Lower lobe of right lung (tissue), 2 donors: ENCODE measurements at places on chromosomes 16 and 17.

- no peak for DNase-seq
These were observed 1.5 kb upstream of the WFIKKN1 start for GRCh38 chr16:629185-629832.

GRCh38 chr16:50530277-50531236 is 17.6 kb upstream of the NKD1 start:
- DNase-seq, result peak; percentile 75

- no peak for DNase-seq
These were observed 11.5 kb downstream of the MPRIP start for GRCh38 chr17:17053446-17054379.

- no peak for DNase-seq
These were observed 20.3 kb downstream of the ANKRD40 start for GRCh38 chr17:50687200-50688066.

GRCh38 chr16:68696514-68696913 is 40.6 kb upstream of the CDH1 start:
- DNase-seq, result peak; percentile 30

GRCh38 chr17:72603420-72604242 is 482.8 kb downstream of the SOX9 start:
- DNase-seq, result no peak

DNA sequence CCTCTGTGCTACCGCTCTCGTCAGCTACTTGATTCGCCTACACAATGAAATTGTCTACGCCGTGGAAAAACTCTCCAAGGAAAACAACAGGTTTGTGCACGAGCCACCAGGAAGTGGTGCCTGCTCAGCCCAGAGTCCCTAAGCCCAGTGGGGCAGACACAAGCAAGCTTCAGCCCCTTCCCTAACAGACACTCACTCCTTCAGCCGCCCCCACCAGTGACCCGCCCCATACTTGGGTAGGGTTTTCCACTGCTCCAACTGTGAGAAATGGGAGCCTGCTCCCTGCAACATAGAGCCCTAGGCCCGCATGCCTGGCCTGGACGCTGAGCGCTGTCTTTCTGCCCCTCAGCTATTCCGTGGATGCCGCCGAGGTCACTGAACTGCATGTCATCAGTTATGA is 28.6 kb upstream of the ENDOV start:
- DNase-seq, result no peak

DNA sequence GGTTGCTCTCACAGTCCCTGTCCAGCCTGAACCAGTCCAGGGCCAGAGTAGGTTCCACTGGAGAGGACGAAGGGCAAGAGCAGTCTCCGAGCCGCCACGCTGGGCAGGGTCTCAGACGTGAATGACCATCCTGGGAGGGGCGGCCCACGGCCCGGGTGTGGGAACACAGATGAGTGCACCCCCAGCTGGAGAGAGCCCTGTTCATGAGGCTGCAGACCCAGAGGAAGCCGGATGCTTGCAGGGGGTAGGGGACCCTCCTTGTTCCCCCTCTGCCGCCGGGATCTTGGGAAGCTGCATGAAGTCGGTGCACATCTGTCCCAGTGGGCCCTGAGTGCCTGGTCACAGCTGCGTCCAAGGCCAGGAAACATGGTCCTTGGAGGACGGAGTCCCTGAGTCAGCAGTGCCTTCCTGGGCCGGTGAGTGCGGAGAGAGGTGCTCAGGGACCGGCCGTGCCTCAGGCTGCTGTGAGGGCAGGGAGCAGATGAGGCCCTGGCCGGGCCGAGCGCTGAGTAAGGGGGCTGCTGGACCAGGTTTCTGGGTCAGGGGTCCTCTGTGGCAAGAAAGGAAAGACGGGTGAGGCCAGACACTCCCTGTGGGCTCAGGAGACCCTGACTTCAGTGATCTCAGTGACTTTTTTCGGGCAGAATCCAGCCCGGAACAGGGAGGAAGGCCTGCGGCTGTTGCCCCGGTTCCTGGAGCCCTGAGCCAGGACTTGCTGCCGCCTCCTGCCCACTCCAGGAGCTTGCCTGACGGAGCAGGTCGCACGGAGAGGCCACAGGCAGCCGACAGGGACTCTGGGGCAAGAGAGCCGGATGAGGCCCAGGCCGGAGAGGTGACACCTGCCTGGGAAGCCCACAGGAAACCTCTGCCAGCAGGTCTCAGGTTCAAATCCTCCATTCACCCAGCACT is 45.8 kb downstream of the ACTG1 start:
- DNase-seq, result no peak

GRCh38 chr16:1532081-1532760 is 1.2 kb upstream of the TMEM204 start:
- no peak for DNase-seq

DNA sequence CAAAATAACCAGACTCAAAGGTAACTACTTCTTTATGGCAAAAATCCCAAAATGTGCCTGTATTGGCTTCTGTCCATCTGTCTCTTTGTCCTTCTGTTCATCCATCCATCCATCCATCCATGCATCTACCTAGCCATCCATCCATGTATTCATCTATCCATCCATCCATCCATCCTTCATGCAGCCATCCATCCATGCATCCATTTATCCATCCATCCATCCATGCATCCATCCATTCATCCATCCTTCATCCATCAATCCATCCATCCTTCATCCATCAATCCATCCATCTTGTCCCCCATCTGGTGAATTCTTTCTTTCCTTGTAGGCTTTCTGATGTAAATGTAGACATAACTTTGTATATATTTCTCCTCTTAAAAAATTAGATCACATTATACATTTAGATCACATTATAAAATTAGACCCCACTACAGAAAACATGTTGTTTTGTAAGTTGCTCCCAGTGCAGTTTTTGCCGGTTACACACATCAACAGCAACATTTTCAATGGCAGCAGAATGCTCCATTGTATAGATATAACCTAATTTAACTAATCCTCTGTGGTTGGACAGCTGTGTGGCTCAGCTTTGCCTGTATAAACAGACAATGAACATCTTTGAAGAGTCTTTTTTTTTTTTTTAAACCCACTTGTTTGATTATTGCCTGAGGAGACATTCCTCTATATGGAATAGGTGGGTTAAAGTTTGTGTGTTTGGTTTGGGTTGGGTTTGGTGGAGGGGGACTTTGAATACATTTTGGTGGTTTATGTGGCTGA is 72.0 kb downstream of the MSI2 start:
- DNase-seq, result no peak

DNA sequence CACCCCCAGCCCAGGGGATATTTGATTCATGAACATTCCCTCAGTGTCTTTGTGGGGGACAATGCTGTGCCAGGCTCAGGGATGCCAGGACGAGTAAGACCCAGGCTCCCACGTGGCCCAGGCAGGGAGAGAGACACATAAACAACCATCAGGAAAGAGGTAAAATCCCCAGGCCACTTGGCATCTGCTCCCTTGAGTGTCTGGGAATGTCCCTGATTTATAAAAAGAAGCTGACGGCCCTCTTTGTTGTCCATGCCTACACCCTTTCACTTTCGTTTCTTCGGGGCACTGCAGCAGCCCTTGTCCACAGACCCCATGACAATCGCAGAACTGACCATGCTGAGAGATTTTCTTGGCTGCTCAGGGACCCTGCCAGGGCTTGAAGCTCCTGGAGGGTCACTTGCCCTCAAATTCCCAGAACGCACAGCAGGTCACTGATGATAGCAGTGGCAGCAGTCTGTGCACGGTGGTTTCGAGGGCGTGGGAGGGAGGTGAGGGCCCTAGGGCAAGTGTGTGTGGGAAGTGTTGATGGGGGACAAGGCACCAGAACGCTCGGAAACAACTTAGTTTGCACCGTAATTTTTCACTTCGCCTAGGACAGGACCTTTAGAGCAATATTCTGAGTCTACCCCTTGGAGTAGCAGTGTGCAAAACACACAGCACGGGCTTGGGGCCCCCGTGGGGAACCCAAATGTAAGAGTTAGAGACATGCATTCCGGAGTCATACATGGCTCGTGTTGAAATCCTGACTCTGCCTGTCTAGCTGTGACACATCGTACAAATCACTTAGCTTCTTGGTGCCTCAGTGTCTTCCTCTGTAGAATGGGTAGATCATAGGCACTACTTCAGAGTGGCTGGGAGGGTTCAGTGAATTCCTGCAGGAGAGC is 4.7 kb downstream of the NOD2 start:
- no peak for DNase-seq

DNA sequence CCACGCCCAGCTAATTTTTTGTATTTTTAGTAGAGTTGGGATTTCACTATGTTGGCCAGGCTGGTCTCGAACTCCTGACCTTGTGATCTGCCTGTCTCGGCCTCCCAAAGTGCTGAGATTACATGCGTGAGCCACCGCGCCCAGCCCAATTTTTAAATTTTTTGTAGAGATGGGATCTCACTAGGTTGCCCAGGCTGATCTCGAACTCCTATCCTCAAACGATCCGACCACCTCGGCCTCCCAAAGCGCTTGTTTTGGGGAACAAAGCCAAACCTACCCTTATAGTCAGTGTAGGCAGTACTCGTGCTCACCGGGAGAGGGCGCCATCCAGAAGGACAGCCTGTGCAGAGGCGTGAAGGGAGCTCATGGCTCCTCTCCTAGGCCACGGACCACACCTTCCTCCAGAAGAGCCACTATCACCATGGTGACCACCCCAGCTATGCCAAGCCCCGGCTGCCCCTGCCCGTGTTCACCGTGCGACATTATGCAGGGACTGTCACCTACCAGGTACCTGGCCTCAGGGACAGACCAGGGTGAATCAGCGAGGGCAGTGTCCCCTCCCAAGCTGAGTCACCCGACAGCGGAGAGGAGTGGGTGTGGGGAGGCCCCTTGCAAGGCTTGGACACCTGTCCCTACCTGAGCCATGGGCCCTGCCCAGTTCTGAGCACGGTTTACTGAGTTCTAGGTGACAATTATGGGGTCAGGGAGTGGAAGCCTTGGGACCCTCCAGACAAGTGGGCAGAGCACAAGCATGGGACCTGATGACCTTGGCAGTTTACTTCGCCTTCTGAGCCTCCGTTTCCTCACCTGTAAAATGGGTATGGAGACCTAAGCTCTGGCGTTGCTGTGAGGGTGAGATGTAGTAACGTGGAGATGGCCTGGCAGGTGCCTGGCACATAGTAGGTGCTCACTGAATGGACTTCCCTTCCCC is 13.7 kb downstream of the MYO15B start:
- peak; percentile 77 for DNase-seq

DNA sequence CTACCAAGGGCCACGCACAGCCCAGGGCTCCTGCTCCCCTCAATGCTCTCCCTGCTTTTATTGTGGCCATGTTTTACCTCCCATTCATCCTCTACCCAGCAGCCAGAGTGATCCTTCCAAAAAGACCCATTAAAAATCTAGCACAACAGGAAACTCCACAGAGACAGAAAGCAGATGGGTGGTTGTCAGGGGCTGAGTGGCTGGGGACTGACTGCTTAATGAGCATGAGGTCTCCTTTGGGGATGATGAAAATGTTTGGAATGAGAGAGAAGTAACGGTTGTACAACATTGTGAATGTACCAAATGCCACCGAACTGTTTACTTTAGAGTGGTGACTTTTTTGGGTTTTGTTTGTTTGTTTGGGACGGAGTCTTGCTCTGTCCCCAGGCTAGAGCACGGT is 107.4 kb downstream of the GAS7 start:
- no peak for DNase-seq

- DNase-seq, result no peak
These were observed 151.0 kb upstream of the RBL2 start for GRCh38 chr16:53282975-53283946.

DNA sequence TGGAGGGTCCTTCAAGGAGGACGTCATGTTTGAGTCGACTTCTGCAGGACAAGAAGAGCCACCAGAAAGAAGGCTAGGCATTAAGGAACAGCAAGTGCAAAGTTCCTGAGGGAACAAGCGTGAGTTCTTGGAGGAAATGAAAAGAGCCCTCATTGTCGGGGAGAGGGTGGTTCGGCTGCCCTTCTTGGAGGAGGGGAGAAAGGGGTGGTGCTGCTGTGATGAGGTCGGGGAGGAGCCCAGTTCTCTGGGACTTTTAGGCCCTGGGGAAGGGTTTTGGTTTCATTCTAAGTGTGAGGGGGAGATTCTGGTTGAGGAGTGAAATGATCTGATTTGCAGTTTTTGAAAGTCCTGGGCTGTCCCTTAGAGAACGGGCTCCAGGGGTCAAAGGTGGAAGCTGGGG is 4.1 kb downstream of the BICDL2 start:
- DNase-seq, result no peak

GRCh38 chr16:3681206-3681605 is 26.7 kb downstream of the DNASE1 start:
- DNase-seq, result no peak

- no peak for DNase-seq
These were observed 29.8 kb upstream of the USP43 start for GRCh38 chr17:9615486-9615885.

- DNase-seq, result no peak
These were observed 240.8 kb downstream of the SNX29 start for GRCh38 chr16:12217341-12217740.

DNA sequence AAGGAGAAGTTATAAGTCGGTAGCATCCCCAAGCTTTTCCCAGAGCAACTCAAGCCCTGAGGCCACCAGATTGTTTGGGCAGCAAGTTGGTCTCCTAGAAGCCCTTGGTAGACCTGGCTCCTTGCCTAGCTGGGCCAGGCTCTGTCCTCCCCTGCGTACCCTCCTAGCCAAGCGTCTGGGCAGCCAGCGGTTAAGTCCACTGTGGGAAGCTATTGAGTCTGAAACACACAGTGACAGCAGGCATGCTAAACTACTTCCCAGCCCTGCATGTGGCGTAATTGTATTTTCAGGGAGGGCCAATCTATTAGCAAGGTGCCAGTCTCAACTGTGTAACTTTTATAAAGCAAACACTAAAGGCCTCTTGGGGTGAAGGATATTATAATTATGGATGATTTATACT is 419.1 kb upstream of the RBFOX1 start:
- DNase-seq, result no peak

GRCh38 chr16:10817963-10818941 is at the start of gene TVP23A:
TSS of gene TVP23A (minus strand) at chr16:10818794. CDS start at chr16:10818493, 301 bp downstream.
- no peak for DNase-seq

- no peak for DNase-seq
These were observed 76.3 kb upstream of the HNF1B start for GRCh38 chr17:37820995-37821713.

DNA sequence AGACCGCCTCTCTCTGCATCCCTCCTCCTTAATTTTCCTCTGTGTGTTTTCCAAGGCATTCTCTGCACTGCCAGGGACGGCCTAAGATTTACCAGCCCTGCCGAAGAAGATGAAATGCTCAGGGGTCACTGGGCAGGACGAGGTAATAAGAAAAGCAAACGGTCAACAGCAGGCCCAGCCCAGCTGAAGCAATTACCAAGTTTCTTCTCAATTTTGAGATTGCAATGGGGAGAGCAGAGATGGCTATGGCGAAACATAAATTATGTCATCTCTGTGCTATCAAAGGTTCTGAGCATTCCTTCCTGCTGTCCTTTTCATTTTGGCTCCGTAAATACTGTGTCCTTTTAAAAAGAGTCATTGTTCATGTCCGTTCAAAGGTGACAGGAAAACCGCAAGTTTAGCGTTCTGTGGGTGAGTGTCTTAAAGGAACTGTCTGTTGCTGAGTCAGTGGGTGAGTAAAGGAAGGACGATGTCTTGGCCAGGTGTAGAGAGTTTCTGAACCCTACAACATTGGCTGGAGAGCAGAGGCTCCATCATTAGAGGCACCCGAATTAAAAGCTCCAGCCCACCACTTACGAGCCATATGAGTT is 753.9 kb upstream of the EEF2KMT start:
- no peak for DNase-seq

DNA sequence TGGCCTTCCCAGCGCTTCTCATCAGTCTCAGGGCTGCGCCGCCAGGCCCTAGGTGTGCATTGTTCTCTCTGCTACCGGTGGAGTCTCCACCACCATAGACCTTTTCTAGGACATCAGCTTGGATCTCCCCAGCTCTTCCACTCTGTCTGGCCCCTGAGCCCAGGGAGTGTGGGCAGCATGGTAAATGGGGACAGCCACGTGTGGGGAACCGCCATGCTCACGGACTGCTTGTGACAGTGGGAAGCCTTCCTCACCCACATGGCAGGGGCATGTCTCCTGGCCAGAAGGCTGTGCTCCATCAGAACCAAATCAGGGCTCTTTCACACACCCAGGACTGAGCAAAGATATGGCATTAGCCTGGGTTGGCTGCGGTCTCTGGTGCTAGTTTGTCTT is 51.3 kb downstream of the TNFRSF13B start:
- peak; percentile 25 for DNase-seq
